Caco-2 (cell line): ENCODE measurements at places on chromosomes 2 and 18. TPM values are rescaled to one million over a fixed set of nuclear protein-coding genes. Genes with fewer than 3 reads are reported as not detected.

PHLPP1 gene
- 20.1 and 20.5 TPM in 2 replicates for total RNA-seq

NT5C1B gene
- total RNA-seq = not detected in 2 replicates

- H3K27ac ChIP-seq = no peak overlapping the region
- no peaks in the 10 kb centered on the region for H3K27me3 ChIP-seq
- no peak overlapping the region for H3K4me3 ChIP-seq
- DNase-seq = no peak
Observed at GRCh38 chr18:66931010-66931409, 327.1 kb upstream of the CDH19 start.

TLX2 gene
- 0.68 and 0.72 TPM in 2 replicates for total RNA-seq

RNF152 gene
- 2.1 and 2.4 TPM in 2 replicates for total RNA-seq

ZAP70 gene
- 0.82 and 0.86 TPM in 2 replicates for total RNA-seq

DNA sequence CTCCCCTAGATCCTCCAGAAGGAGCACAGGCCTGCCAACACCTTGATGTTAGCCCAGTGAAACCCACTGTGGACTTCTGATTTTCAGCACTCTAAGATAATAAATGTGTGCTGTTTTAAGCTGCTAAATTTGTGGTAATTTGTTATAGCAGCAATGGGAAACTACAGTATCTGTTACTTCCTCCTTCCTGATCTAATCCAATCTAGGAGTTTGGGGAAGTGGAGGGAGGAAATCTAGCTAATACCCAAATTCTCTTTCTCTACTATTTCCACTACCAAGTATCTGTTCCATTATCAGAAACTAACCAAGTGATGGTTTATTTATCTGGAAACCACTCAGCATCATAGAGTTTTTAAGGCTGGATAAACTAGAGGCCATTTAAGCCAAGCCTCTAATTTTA, 64.9 kb downstream of the AFF3 start:
- H3K4me3 ChIP-seq = no peak overlapping the region
- no peaks in the 10 kb centered on the region for H3K4me1 ChIP-seq
- no peak for DNase-seq
- H3K27me3 ChIP-seq = no peaks in the 10 kb centered on the region
- no peak overlapping the region for H3K27ac ChIP-seq
